ENCODE measurements at places on chromosomes 5 and 9.

GRCh38 chr9:131867611-131868192, 127.8 kb upstream of the RAPGEF1 start:
- no peak for DNase-seq

DNA sequence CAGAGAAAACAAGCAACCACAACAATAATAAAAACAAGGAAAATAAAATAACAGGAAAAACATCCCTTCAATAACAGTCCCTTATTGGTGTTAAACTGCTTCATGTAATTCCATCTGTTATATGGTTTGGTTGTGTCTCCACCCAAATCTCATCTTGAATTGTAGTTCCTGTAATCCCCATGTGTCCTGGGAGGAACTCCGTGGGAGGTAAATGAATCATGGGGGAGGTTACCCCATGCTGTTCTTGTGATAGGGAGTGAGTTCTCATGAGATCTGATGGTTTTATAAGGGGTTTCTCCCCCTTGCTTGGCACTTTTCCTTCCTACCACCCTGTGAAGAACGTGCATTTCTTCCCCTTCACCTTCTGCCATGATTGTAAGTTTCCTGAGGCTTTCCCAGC, 369.8 kb downstream of the TMEM232 start:
- no peak for DNase-seq

GRCh38 chr5:115683081-115683480, 57.2 kb upstream of the TMED7 start:
- no peak for DNase-seq

DNA sequence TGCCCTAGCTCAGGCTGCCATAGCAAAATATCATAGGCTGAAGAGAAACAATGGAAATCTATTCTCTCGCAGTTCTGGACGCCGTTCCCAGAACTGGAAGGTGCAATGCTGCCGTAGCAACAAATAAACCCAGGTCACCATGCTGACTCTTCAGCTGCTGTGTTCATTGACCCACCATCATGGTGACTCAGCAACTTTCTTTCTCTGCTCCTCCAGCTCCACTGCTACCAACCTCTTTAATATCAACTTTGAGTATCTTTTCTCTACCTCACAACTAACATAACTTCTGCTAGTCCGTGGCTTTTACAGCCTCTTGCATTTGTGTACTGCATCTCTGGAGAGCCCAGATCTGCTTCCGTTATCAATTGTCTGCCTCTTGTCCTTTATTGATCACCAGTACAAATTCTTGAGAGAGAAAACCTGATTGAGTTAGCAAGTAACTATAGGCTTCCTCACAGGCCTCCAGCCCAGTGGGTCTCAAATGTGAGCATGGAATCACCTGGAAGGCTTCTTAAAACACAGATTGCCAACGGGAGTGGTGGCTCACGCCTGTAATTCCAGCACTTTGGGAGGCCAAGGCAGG, 47.3 kb upstream of the SLC30A5 start:
- DNase-seq: no peak

DNA sequence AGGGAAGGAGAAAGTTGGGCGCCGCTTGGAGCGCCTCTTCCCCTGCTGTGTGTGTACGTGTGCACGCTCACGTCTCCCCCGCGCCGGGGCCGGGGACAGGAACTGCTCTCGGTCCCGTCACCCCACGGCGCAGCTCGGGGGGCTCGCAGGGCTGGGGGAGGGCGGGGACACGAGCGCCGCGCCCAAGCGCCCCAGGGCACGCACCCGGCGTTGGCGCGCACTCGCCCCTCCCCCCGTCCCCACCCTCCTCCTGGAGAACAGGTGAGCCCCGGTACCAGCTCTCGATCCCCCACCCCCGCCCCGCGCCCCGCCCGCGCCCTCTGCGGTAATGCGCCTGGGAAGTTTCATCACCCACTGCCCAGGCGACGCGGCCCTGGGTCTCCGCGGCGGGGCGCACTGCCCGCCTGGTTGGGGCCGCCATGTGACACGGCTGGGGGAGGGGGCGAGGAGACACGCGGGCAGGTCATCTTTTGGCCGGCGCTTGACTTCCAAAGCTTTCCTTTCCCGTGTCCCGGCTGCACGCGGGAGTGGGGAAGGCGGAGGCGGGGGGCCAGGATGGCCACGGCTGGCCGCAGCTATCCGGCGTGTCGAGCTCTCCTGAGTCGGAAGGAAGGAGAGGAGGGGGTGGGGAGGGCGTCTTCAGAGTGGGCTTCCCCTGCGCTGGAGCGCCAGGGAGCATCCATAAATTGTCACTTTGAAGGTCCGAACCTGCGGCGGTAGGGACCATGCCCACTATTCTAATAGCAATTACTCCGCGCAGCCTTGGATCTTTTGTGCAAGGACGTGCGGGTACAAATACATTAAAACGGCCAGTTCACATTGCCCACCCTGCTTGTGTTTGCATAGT, 1.5 kb upstream of the STC2 start:
- no peak for DNase-seq

DNA sequence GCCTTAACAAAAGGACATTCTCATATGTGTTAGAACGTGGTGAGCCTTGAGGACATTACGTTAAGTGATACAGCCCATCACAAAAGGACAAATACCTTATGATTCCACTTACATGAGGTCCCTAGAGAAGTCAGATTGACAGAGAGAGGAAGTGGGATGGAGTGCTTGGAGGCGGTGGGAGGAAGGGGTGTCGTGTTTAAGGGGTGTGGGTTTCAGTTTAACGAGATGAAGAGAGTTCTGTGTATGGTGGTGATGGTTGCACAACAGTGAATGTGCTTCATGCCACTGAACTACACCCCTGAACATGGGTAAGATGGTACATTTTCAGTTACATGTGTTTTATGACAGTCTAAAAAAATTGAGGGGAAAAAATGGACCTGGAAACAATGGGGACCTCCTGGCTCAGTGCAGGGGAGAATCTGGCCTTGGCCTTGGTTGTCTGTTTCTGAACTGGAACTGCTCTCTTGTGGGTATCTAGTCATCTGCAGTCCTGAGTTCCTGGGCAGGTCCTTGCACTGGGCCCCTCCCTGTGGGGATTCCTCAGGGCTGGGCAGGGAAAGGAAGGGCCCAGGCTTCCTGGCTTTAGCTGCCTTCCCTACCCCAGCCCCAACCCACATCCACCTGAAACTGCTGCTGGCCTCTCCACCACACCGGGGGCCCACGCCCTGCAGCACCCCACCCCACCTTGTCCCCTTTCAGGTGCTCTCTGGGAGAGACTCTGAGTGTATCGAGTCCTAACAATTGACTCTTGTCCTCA, 17.8 kb downstream of the LRRC8A start:
- no peak for DNase-seq

GRCh38 chr9:116323012-116323411, 169.4 kb downstream of the PAPPA start:
- DNase-seq: peak; percentile 39

- DNase-seq: no peak
Measured at GRCh38 chr9:112299514-112299913, 33.9 kb downstream of the PTBP3 start.

- no peak for DNase-seq
Measured at GRCh38 chr9:126844085-126844484, 16.4 kb upstream of the ZBTB34 start.

DNA sequence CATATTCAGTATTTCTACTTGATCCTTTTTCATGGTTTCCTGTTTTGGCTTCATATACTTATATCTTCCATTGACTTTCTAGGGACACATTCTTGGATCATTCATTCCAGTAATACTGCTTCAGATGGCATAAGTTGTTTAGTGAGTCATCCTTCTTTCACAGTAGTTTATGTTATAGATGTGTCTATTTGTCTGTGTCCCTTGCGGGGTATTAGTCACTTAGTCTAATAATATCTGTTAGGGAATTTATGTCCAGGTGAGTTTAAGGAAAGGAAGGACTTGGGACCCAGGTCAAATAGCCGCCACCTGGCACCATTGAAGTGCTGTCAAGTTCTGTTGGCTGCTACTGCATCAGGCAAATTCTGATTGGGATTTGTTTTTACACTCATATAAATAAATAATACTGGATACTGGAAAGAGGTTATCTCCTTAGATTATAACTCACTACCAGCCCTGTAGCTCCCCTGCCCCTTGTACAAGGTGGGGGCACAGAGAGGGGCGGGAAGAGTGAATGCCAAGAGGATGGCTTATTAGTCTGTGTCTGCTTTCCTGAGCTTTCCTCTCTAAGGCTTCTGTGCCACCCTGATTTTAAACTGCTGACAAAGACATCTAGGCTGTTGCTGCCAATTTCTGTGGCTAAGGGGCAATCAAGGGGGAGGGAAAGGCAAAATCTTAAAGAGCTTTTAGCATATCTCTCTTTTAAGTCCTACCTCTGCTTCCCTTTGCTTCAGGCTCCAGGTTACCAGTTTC, 64.9 kb downstream of the CDC42SE2 start:
- no peak for DNase-seq

GRCh38 chr9:134982311-134982710, 64.6 kb upstream of the FCN1 start:
- no peak for DNase-seq

DNA sequence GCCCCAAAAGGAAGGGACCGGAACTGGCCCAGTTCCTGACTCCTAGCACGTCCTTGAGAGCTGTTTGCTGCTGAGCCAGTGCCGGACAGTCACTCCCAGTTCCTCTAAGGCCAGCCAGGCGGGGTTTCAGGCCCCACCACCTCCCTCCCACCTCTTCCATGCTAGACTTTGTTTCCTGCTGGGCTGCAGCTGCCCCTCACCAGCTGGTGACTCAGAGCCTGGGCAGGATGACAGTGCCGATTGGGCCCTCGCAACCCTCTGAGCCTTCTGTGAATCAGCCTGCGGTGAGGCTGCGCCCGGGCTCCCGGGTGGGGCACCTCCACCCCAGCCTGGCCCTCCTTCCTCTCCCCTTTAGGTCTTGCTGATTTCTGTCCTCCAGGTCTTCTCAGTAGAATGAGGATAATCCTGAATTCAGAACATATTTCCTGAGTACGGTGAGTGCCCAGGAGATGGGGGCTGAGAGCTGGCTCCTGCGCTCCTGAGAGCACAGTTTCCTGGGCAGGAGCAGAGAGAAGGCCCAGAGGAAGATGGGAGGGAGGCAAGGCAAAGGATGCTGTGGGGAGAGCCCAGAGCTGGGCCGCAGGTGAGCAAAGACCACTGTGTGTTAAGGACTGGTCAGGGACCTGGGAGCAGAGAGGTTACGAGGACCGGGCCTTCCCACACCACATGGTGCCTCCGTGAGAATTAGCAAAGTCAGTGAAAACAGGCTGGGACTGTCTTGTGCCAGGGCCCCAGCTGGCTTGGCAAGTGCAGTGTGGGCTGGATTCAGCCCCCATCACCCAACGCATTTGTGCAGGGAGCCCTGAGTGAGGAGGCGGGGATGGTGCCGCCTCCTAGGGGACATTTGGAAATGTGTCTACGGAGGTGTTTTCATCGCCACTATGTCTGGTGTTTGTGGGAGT, 32.9 kb upstream of the STXBP1 start:
- DNase-seq: peak; percentile 88

DNA sequence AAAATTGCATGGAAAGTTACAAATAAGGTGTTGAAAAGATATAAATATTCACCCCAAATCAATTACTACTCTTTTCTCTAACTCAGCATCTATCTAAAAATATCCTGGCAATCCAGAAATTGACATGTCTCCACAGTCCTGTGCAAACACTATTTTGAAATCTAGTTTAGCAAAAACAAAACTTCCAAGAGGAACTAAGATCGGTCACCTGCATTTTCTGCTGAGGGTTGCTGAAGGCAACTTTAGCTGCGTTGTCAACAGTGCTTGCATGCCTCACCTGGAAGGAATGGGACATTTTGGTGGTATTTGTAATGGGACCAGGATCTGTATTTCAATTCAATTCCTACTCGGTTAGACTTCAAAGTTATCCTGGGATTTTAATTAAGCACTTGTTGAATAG, 398.3 kb downstream of the NTRK2 start:
- no peak for DNase-seq

GRCh38 chr9:21789541-21790037, 12.8 kb upstream of the MTAP start:
- peak; percentile 89 for DNase-seq

- no peak for DNase-seq
Measured at GRCh38 chr9:136726631-136727191, 14.3 kb downstream of the DIPK1B start.

GRCh38 chr5:14263699-14264098, 120.6 kb downstream of the TRIO start:
- peak; percentile 89 for DNase-seq

- peak; percentile 62 for DNase-seq
Measured at GRCh38 chr5:1208743-1209488, 7.5 kb downstream of the SLC6A19 start.

DNA sequence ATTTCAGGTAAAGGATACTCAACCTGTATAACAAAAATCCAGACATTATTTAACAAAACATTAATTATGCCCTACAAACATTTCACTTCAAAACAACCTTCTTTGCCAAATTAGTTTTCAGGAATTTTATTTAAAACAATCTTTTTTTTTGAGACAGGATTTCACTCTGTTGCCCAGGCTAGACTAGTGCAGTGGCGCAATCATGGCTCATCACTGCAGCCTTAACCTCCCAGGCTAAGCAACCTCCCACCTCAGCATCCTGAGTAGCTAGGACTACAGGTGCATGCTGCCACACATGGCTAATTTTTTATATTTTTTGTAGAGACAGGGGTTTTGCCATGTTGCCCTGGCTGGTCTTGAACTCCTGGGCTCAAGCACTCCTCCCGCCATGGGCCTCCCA, 3.9 kb downstream of the FNIP1 start:
- no peak for DNase-seq

GRCh38 chr5:61348447-61348846, 16.4 kb downstream of the ZSWIM6 start:
- no peak for DNase-seq
